ENCODE measurements at places on chromosomes 11 and 22.
A peak's percentile ranks its signal among the peaks of the same experiment; 100 is the strongest.

- no peak for DNase-seq
Observed at GRCh38 chr11:36567694-36568093, at the start of gene RAG1. Gene RAG1, plus strand, starts transcription at chr11:36568007. Its CDS starts 5,298 bp downstream, at chr11:36573305.

DNA sequence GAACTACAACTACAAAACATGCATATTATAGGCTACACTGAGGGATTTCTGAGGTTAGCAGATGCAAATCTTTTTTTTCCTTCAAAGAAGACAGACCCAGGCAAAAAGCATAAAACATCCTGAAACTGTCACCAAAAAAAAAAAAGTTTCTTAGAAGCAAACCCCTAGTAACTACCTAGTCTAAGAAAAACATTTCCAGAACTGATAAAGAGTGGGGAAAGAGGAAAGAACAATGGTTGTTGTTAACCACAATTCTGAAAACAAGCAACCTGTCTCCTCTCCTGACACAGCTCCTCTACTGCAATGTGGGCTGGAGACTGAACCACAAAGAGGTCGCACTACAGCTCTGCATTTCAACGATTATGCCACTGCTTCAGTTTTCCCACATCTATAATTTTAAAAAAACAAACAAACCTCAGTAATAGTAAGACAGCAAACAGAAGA is 15.0 kb downstream of the DENND5A start:
- no peak for DNase-seq

GRCh38 chr22:39472570-39473556 is 16.1 kb downstream of the MGAT3 start:
- no peak for DNase-seq

- DNase-seq = no peak
Observed at GRCh38 chr11:50098186-50098725, 65.6 kb downstream of the OR4C45 start.

DNA sequence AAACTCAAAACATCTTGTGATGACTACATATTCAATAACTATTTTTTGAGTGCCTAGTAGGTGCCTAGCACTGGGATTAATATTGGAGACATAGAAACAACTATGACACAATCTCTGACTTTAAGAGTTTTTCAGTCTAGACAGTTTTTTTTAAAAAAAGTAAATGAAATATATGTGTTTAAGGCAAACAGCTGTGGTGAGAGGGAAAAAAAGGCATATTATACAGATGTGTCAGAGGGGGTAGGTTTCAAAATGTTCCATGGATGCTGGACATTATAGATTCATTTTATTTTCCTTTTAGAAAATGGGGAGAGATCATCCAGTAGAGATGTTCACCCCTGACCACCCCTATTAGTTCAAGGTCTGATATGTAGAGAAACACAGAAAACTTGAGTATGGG is 90.8 kb downstream of the LUZP2 start:
- DNase-seq = no peak

GRCh38 chr22:38477585-38477984 is 9.7 kb downstream of the KDELR3 start:
- DNase-seq = no peak

DNA sequence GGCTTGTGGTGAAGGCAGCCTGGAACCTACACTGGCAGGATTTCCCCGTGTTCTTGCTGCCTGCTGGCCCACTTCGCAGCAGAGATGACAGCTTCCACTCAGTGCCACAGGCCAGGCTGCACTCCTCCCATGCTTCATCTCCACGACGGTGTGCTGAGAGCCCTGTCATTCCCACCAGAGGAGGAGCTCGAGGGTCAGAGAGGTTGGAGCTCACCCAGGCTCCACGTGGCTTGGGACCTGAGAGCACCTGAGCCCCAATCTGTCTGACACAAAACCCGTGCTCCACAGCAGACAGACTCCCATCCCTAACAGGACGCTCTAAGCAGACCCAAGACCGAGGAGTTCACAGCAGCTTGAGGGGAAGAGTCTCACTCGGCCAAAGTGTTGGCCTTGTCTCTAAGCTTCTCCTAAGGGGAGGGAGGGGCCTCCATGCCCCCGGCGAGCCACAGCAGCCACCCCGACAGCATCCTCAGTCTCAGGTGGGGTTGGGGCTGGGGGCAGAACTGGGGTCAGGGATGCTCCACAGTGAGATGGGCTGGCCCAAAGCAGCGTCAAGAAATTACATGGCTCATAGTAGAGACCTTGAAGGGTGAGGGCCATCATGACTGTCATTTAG is 10.7 kb downstream of the LRFN4 start:
- no peak for DNase-seq

GRCh38 chr11:61617515-61617914 is 36.6 kb upstream of the SYT7 start:
- no peak for DNase-seq

GRCh38 chr11:120608760-120609211 is 97.2 kb downstream of the GRIK4 start:
- no peak for DNase-seq

DNA sequence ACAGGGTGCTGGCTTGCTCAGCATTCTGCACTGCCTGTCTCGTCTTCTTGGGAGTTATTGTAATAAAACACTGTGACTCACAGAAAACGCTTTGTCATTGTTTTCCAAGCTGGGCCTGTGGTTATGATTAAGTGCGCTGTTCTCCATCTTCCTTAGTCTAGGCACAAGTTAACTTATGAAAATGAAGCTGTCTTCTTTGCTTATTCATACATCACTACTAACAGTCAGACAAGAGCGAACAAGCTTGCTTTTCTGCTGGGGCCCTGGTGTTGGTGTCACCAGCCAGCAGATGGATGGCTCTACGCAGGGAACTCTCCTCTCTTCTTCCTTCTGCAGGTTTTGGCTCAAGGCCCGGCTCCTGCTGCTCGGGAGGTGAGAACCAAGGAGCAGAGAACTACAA is 380.1 kb upstream of the SYN3 start:
- DNase-seq = peak; percentile 49

DNA sequence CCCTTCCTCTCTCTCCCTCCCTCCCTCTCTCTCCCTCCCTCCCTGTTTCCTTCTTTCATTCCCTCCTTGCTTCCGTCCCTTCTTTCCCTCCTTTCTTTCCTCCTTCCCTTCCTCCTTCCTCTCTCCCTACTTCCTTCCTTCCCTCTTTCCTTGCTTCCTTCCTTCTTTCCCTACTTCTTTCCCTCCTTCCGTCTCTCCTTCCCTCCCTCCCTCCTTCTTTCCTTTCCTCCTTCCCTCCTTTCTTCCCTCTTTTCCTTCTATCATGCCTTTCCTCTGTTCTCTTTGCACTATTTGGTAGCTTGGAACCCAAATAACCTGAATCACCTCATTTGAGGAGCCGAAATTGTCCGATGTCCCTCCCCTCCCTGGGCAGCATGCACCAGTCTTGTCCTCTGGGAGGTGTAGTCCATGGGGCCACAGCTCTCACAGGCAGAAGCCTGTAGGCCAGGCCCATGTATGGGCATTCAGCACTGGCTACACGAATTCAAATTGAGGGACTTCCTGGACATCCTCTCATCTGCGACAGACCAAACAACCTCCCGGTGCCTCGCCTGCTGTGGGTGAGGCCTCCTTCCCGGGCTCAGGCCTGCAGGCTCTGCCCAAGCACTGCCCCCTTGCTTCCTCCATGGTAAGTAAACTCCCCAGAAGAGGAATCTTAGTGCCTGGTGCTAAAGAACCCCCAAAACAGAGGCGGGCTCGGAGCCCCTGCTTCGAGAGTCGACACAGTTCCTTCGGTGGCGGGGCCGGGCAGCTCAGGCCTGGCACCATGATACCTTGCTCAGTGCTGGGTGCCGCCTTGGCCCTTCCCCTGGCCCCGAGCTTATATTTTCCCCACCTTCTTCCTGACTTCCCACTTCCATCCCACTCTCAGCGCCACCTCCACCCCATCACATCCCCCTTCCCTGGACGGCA is 454.1 kb upstream of the CADM1 start:
- no peak for DNase-seq

GRCh38 chr11:117226388-117227385 is 5.2 kb downstream of the PCSK7 start:
- peak; percentile 35 for DNase-seq

- DNase-seq = no peak
Observed at GRCh38 chr11:32141745-32142546, 51.1 kb downstream of the RCN1 start.

- DNase-seq = no peak
Observed at GRCh38 chr22:30591191-30591587, 521 bp downstream of the PES1 start.

GRCh38 chr11:78943154-78943553 is 368.5 kb upstream of the NARS2 start:
- DNase-seq = no peak

DNA sequence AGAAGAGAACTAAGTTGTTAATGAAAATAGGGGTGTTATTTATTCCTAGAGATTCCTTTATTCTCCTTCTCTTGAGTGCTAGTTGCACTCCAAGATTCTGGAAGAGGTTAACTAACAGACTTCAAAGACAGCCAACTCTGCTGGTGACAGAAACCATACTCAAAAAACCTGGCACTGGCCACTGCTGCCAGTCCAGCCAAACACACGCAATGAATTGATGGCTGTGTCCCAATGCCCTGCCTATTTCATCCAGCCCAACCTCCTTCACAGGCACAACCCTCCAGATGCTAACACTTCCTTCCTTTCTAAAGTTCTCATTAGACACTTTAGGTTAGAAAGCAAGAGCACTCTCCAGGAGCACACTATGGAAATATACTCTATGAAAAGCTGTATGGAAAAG is 150.8 kb upstream of the C11orf58 start:
- DNase-seq = no peak

- DNase-seq = no peak
Observed at GRCh38 chr11:32034680-32035079, 56.2 kb upstream of the RCN1 start.

GRCh38 chr22:40055143-40055883 is 60.6 kb downstream of the FAM83F start:
- DNase-seq = no peak

- DNase-seq = no peak
Observed at GRCh38 chr22:42651134-42651533, 1.9 kb upstream of the CYB5R3 start.

GRCh38 chr11:111829185-111829968 is 42.0 kb downstream of the ALG9 start:
- no peak for DNase-seq

GRCh38 chr11:1017269-1018005 is 19.1 kb downstream of the MUC6 start:
- no peak for DNase-seq

DNA sequence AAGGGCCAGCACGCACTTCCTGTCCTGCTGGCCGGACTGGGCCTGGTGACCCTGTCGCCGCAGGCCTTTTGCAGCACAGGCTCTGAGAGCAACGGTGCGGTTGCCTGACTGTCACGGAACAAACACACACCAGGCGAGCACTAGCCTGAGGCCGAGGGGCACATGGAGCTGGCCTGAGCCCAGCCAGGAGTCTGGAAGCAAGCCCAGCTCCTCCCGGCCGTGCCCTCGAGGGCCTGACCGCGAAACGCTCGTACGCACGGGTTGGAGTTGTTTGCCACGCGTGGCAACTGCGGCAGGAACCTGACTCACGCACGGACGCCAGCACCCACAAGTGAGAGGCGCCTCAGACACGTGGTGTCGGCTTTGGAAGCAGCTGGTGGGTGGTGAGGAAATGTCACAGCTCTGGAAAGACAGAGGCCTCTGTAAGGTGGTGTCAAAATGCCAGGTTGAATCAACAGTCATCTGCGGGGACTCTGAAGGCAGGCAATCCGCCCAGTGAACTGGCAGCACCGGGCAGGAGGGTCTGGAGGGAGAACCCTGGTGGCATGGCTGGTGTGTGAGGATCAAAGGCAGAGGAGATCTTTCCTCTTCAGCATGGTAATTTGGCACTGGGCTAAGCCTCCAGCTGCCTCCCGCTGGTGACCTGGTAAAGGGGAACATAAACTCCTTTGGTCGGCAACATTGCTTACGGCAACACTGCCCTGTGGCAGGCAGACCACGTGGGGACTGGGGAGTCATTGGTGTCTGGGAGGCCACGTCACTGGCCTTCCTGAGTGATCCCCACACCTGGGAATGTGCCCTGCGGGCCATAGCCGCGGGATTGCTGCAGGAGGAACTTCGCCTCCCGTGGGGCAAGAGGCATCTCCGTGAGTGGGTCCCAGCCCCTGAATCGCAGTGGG is 15.3 kb upstream of the IL17REL start:
- peak; percentile 33 for DNase-seq

- DNase-seq = peak; percentile 33
Observed at GRCh38 chr11:123616505-123617198, 37.8 kb downstream of the SCN3B start.

GRCh38 chr11:119263352-119263940 is 53.5 kb downstream of the MCAM start:
- DNase-seq = no peak

DNA sequence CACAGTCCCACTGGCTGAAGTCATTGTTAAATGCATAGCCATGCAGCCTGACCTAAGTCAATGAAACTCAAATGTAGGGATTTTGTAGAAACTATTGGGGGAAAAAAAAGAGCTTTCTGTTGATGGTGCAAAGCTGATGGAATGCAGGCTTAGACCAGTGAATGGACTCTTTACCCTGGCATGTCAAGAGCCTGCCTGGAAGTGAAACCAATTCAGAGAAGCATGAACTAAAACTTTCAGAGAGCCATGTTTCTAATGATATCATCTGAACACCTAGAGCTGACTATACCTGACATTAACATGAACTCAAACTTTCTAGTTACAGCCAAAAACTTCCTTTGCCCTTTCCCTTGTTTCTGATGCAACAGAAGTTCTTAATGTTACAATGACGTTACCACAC is 89.0 kb downstream of the APIP start:
- DNase-seq = no peak

DNA sequence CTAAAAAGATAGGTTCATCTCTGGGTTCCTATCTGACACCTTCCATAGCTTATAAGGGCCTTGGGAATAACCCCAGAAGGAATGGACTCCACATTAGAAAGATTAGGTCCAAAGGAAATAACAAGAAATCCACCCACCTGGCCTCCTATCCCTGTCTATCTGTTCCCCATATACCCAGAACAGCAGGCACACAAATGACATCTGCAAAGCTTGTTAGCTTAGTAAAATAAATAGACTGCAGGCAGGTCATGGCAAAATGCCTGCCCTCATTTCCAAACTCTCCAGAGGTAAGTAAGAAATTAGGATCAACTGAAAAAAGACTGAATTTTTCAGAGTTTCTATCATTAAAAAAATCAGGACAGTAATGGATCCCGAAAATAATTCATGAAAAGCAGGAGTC is 489.5 kb downstream of the DLG2 start:
- DNase-seq = no peak

DNA sequence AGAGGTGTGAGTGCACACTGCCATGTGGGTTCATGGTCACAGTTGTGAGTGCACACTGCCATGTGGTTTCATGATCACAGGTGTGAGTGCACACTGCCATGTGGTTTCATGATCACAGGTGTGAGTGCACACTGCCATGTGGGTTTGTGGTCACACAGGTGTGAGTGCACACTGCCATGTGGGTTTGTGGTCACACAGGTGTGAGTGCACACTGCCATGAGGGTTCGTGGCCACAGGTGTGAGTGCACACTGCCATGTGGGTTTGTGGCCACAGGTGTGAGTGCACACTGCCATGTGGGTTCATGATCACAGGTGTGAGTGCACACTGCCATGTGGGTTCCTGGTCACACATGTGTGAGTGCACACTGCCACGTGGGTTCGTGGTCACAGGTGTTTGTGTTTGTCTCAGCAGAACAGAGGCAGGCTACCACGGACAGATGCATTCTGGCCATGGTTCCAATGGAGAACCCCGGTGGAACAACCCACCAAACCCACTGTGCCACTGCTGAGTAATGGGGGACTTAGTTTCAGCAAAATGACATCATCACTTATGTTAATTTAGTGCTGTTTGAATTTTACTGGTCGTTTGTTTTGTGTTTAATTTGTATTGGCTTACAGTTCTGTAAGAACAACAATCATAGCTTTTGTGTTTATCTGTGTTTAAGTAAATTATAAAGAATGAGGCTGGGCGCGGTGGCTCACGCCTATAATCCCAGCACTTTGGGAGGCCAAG is 57.2 kb downstream of the RPS6KA4 start:
- no peak for DNase-seq

Measured in occipital lobe (tissue), 3 donors.